Astrocyte of the spinal cord (primary cell): ENCODE measurements at places on chromosomes 13 and 19.
A peak's percentile ranks its signal among the peaks of the same experiment; 100 is the strongest.

DNA sequence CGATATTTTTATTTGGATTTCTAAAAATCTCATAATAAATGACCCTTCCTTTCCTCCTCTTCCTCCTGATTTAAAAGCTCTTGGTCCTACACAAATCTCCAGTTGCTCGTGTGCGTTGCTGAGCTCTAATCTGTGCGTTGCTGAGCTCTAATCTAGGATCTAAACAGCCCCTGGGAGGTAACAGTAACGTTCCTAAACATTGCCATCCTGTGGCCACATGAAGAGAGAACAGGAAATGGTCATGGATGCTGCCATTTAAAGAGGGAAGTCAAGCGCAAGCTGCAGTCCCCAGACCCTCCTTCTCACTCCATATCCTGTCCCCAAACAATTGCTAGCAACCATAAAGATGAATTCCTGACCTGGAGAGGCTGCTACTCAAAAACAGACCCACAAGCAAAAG is 170.8 kb downstream of the NUFIP1 start:
- peak; percentile 38 for DNase-seq

GRCh38 chr13:95247171-95247570 is 54.1 kb downstream of the ABCC4 start:
- DNase-seq = no peak

- DNase-seq = no peak
These were observed 12.3 kb upstream of the DNMT1 start for GRCh38 chr19:10207026-10207425.

DNA sequence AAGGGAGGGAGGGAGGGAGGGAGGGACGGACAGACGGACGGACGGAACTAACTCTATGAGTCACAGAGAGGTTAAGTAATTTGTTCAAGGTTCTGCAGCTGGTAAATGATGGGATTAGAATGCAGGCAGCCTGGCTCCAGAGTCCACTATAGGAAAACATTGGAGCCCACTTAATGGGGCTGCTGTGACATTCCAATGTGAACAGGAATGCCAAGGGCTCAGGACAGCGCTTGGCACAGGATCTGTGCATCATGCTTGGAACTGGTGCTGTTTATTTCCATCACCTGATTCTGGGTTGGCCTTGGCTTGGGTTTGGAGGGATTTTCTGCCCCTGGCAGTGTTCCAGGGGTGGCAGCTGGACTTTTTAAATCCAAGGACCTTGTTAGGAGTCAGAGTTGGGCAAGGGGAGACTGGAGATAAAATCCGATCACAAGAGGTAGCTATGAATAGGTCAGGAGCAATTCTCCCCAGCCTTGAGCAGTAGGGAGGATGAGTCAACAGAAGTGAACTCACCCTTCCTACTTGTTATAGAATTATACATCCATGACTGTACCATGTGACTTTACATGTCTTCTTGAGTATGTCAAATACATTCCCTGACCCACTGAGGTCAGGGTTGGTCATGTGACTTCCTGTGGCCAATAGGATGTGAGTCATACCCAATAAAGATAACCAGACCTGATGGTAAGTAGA is 7.8 kb upstream of the HIF3A start:
- peak; percentile 94 for DNase-seq

DNA sequence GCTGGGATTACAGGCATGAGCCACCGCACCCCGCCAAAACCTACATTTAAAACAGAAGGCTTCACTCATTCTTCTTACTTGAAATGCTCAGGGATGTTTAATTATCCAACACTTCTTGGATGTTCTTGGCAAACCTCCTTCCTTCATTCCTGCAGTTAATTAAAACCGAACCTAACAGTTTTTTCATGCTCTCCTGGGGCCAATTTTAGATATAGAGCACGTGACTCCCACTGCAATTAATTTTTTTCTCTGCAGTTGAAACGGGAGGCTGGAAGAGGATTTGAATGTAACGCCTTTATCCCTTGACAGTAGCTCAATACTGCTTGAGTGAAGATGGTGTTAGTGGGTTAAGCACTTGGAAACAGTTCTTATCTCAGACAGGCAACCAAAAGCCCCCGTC is 4.6 kb upstream of the ACTL9 start:
- DNase-seq = no peak

DNA sequence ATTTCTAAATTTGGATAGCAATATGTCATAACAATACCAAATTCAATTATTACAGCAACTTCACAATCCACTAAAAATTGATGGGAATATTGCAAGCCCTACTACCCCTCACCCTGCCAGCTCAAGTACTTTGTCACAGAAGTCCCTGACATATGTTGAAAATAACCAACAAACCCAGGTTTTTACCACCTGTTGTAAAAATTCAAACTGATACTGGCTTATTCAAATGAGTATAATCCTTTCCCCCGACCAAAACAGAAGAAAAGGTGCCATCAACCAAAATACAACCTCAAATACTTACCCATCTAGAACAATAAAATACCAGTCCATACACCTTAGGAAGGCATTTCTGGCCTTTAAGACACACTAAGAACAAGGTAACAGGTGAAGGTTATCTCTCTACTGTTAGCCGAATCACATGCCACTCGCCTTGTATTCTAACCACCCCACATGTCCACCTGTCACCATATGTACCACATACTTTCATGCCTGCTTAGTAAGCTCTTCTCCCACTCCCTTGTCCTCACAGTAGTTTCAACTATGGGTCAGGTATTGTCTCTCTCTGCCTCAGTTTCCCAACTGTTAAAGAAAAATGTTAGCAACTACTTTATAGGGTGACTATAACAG is 53.1 kb downstream of the USP12 start:
- no peak for DNase-seq
